ENCODE measurements at places on chromosomes 4 and X. TPM values are rescaled to one million over a fixed set of nuclear protein-coding genes. Genes with fewer than 3 reads are reported as not detected.
A peak's percentile ranks its signal among the peaks of the same experiment; 100 is the strongest.

GRCh38 chrX:42948723-42949657 is 171.0 kb upstream of the PPP1R2C start:
- H3K27me3 ChIP-seq: no peaks in the 10 kb centered on the region
- no peak overlapping the region for H3K4me3 ChIP-seq
- no peak overlapping the region for H3K27ac ChIP-seq
- H3K4me1 ChIP-seq: no peaks in the 10 kb centered on the region
- no peaks in the 10 kb centered on the region for H3K36me3 ChIP-seq

The ATP11C gene
- 15.3 TPM for total RNA-seq

DNA sequence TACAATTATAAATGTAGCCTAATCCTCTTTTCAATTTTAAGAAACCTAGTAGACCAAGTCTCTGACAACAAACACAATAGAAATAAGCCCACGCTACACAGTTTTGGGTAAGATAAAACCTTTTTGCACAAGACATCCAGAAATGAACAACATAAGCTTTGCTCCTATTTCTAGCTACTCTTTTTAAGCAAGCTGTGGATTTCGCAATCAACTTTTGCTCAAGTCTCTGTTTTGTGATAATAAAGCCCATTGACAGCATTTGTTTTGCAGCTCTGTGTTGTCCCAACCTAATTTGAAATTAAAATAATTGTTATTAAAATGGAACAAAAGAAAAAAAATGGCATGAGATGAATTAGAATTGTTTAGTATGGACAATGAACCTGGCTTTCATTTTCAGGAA is 287.9 kb upstream of the PUDP start:
- no peaks in the 10 kb centered on the region for H3K4me1 ChIP-seq
- H3K27ac ChIP-seq: no peak overlapping the region
- H3K4me3 ChIP-seq: no peak overlapping the region

The LDB2 gene
- total RNA-seq: 3.2 TPM

DNA sequence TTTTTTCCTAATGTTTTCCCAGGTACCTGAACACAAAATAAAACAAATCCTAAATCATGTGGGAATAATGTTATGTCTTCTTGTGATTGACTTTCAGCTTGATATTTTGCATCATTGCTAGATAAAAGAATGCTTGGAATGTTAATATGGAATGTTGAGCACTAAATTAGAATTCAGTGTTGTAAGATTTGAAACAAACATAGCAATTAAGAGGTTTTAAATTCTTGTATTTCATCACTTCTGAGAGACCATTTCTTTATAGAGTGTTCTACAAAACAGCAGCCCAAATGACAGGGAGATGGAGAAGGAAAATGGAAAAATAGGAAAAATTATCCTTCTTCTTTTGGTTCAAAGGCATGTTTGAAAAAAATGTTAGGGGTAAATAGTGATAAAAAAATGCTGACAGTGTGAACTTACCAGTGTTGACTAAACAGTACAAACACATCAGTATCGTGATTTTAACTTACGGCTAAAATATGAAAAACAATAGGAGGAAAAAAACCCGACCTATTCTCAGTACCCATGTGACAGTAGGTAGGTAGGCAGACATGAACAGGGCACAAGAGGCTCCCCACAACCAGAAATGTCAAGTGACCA is 102.6 kb upstream of the PDE5A start:
- H3K27me3 ChIP-seq: no peaks in the 10 kb centered on the region
- H3K36me3 ChIP-seq: no peaks in the 10 kb centered on the region
- no peak overlapping the region for H3K27ac ChIP-seq
- peaks cover 5% of the 10 kb centered on the region for H3K4me1 ChIP-seq

The NUP62CL gene
- total RNA-seq: 3.7 TPM

GRCh38 chr4:25861951-25862410 is 807 bp downstream of the SEL1L3 start:
- H3K4me1 ChIP-seq: peaks cover 10% of the 10 kb centered on the region
- H3K27ac ChIP-seq: peak overlapping the region; percentile 91
- DNase-seq: peak; percentile 53
- H3K36me3 ChIP-seq: no peaks in the 10 kb centered on the region
- peak overlapping the region; percentile 88 for H3K4me3 ChIP-seq

The MID1 gene
- 44.9 TPM for total RNA-seq

DNA sequence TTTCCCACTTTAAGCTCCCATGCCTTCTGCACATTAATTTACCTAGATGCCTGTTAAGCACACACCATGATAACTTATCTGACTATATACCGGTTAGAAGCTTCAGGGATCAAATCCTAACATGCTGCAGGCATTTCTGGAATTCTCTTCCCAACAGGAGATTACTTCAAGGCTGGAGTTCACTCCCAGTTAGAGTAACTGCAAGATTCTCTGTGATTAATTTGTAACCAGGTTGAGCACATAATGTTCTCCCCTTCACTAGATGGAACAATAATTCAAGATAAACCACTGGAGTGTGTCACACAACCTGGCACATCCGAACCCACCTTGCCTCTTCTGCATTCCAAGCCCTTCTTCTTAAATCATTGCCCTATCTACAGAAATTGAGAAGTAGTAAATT is 11.8 kb upstream of the UGT2A3 start:
- no peaks in the 10 kb centered on the region for H3K27me3 ChIP-seq
- H3K36me3 ChIP-seq: no peaks in the 10 kb centered on the region
- no peak overlapping the region for H3K4me3 ChIP-seq
- DNase-seq: no peak
- peak overlapping the region; percentile 64 for H3K27ac ChIP-seq
- H3K4me1 ChIP-seq: no peaks in the 10 kb centered on the region

The PABPC1L2A gene
- total RNA-seq: not detected

The SOWAHB gene
- 20.8 TPM for total RNA-seq

GRCh38 chr4:176287546-176287945 is 18.5 kb upstream of the ASB5 start:
- no peak overlapping the region for H3K27ac ChIP-seq
- no peaks in the 10 kb centered on the region for H3K36me3 ChIP-seq
- DNase-seq: no peak
- H3K4me1 ChIP-seq: no peaks in the 10 kb centered on the region

DNA sequence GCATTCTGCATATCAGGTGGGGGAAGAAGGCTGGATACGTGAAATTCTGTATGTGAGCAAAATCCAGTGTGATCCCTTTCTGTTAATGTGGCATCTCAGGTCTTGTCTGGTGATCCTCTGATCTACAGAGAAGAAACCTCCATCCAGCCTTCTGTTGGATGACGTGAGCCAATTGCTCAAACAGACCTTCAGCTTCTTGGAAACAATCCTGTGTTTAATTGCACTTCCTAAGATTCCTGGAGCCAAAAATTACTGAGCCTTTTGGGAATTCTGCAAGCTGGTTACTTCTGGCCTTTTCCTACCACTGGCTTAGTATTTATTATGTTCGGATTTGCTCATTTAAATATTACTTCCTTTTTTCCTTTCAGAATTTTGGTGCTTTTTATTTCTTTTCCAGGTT is 51.2 kb downstream of the TRIML1 start:
- H3K4me3 ChIP-seq: no peak overlapping the region
- no peak for DNase-seq
- no peaks in the 10 kb centered on the region for H3K4me1 ChIP-seq
- H3K36me3 ChIP-seq: no peaks in the 10 kb centered on the region
- no peak overlapping the region for H3K27ac ChIP-seq

GRCh38 chr4:39922399-39922798 is 55.3 kb downstream of the PDS5A start:
- H3K4me1 ChIP-seq: peaks cover 9% of the 10 kb centered on the region
- DNase-seq: no peak
- H3K27me3 ChIP-seq: no peaks in the 10 kb centered on the region
- no peaks in the 10 kb centered on the region for H3K36me3 ChIP-seq
- H3K4me3 ChIP-seq: no peak overlapping the region

The HGFAC gene
- 0.52 TPM for total RNA-seq

DNA sequence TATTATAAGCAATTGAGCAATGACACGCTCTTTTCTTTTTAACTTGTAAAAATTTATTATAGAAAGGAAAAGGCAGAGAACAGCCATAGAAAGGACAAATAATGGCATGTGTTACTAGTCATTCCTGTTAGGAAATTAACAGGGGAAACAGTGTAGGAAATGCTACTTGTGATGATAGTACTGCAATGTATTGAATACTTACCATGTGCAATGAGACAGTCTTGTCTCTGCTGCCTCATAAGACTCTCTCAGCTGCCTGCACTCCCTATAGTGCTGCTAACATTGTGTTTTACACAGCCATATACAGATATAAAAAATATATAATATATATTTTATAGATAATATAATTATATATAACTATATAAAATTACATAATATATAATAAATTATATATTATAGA is 62.3 kb upstream of the SHOX start:
- H3K36me3 ChIP-seq: no peaks in the 10 kb centered on the region
- H3K27ac ChIP-seq: no peak overlapping the region
- no peak overlapping the region for H3K4me3 ChIP-seq
- no peak for DNase-seq
- no peaks in the 10 kb centered on the region for H3K27me3 ChIP-seq

- no peaks in the 10 kb centered on the region for H3K27me3 ChIP-seq
- H3K4me1 ChIP-seq: no peaks in the 10 kb centered on the region
- H3K36me3 ChIP-seq: no peaks in the 10 kb centered on the region
- DNase-seq: no peak
Measured at GRCh38 chrX:15511563-15511962, 11.0 kb downstream of the BMX start.
